ENCODE measurements at places on chromosomes 12 and 14.
A peak's percentile ranks its signal among the peaks of the same experiment; 100 is the strongest.

- DNase-seq, result no peak
Measured at GRCh38 chr14:93548102-93548843, 117.5 kb downstream of the UNC79 start.

- DNase-seq, result peak; percentile 10
Measured at GRCh38 chr12:48296586-48297282, 54.0 kb downstream of the ZNF641 start.

- peak; percentile 85 for DNase-seq
Measured at GRCh38 chr12:93785249-93786010, 108.3 kb downstream of the CRADD start.

GRCh38 chr14:93346926-93347721 is at the start of gene COX8C:
TSS of gene COX8C (plus strand) at chr14:93347182. CDS start at chr14:93347269, 87 bp downstream.
- DNase-seq, result no peak

GRCh38 chr12:31751085-31751484 is 22.3 kb upstream of the AMN1 start:
- no peak for DNase-seq

- no peak for DNase-seq
Measured at GRCh38 chr12:93050748-93051081, 121.6 kb upstream of the EEA1 start.

GRCh38 chr14:47662466-47662865 is 12.9 kb downstream of the MDGA2 start:
- no peak for DNase-seq

DNA sequence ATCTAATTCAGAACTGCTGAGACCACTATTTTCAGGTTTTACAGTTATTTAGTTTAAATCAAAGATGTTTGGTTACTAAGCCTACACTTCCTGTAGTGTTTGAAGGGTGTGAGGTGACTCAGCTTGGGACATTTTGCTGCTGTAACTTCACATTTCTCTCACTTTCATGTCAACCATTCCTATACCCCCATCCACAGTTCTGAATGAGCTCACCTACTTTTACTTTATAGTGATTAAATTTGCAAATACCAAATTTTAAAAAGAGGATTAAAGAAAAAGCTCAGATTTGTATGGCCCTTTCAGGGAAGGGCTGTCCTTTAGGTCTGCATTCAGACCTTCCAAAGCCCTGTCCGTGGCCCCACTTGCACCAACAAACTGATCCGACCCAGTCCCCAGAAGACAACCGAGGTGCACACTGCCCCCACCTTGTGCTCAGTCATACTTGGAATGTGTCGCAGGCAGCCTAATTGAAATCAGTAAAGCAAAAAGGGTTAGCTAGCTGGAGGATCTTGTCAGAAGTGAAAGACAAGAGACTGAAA is 174.4 kb downstream of the MON2 start:
- no peak for DNase-seq

DNA sequence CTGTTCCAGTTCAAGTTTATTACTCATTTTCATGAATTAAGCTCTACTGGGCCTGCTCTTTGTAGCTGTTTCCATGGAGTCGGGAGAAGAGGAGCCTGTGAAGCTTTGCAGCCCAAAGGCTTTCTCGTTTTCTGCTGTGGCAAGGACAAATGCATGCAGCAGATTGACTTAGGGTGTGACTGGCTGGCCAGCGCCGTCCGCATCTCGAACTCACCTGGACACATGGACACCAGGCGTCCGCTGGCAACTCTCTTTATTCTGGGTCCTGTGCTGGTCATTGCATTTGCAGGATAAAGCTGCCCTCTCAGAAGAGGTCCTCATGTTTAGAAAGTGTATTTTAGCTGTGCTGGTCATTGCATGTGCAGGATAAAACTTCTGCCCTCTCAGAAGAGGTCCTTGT is 350.4 kb downstream of the TMEM121 start:
- no peak for DNase-seq

- DNase-seq, result no peak
Measured at GRCh38 chr12:31470459-31470858, 120.5 kb downstream of the DENND5B start.

GRCh38 chr12:113071135-113072112 is 14.9 kb downstream of the DTX1 start:
- no peak for DNase-seq

DNA sequence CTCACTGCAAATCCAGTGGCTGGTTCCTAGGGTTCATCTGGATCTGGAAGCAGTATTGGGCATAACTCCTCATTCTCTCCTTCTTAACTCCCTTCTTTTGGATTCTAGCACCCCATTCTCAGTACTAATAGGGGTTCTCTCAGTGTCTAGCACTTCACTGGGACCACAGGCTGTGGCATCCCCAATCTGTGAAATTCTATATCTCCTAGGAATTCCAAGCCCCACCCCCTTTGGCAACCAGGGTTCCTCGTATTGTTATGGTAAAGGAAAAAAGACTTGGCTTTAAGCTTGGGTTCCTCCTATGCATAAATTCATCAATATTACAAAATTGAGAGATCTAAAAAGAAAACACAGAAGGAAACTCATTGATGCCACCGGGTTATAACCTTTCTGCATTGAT is 45.0 kb upstream of the FBXO21 start:
- DNase-seq, result no peak

GRCh38 chr12:60335745-60336144 is 739.9 kb downstream of the SLC16A7 start:
- DNase-seq, result no peak

DNA sequence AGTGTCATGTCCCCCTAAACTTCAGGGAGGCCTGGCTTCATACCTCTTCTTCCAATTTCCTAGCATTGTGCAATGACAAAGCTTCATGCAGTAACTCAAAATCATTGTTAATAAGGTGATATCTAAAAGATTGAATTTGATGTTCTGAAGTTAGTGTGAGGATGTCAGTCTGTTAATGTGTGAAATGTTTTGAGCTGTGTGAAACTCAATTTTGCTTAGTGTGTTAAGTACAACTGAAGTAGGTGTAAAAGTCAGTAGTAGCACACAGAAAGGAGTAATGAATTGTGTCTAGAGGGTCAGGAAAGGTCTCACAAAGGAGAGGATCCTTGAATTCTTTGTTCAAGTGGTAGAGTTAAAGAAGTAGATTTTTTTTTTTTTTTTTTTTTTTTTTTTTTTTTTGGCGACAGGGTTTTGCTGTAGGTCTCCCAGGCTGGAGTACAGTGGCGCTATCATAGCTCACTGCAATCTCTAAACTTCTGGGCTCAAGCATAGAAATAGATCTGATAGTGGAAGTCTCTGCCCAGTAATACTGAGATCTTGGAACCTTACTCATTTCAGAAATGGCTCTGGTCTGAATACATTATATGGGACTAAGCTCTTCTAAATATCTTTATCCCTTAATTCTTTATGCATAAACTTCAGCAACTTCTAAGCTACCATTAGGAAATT is 63.9 kb downstream of the FUT8 start:
- no peak for DNase-seq

DNA sequence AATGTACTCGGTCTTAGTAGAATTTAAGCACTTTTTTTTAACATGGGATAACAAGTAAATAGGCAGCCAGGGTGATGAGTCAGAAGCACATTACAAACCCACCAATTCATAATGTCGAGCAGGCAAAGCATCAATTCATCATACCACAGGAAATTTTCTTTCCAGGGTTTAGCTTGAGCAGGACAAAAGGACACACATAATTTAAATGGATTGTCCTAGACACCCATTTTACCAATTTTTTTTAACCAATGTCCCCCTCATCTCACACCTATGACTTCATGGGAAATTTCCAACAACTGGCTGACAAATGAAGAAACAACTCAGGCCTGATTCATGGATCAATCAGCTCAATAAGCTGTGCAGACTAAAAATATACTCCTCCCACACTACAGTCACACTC is 58.8 kb upstream of the FOXG1 start:
- no peak for DNase-seq

DNA sequence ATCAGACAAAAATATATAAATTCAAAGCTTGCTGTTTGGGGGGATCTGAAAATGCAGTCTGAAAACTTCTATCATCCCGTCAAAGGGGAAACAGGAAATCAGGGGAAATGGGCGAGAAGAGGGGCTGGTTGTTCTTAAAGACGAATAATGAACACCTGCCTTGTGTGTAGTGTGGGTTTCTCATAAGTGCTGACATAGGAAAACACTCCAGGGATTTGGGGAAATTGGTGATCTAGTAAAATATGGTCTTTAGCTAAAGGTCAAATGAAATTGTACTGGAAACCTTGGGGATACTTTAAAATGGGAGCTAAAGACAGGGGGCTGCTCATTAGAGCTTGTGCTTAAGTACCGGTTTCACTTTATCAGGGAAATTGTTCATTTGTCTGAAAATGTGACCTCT is 39.6 kb upstream of the PIK3C2G start:
- no peak for DNase-seq

GRCh38 chr12:115485503-115485902 is 792.0 kb downstream of the MED13L start:
- DNase-seq, result no peak

GRCh38 chr14:104681689-104682074 is 7.7 kb upstream of the INF2 start:
- peak; percentile 43 for DNase-seq

DNA sequence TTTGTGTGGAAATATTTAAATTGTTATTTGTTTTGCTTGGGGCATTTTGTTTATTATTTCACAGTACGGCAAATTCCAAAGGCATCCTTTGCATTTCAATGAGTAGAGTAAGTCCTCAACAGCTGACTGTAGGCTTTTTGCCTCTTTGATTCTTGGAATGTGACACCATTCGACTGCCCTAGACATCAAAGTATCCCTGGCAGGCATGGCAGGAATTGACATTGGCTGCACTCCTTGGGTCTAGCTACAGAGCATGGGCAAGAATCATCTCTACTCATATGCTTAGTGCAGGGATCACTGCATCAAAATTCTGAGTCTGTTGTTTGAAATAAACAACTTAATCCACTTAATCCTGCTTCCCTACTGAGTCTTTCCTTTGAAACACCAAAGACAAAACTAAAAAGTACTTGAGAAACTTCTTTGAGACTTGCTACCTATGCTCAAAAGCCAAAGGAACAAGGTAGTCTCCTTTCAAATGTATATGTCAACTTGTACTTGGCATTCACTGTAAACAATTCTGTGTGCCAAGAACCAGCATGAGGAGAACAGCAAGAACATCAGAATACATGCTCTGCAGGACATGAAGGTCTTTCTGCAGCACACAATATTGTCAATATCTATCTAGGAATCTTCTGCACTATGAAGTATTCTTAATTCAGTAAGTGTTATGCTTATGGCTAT is 1569.0 kb upstream of the FLRT2 start:
- no peak for DNase-seq

GRCh38 chr12:124302807-124303578 is 8.1 kb downstream of the RFLNA start:
- no peak for DNase-seq

- DNase-seq, result no peak
Measured at GRCh38 chr12:66497008-66497897, 181.6 kb downstream of the GRIP1 start.

- no peak for DNase-seq
Measured at GRCh38 chr14:26598672-26599131, 869 bp upstream of the NOVA1 start.

DNA sequence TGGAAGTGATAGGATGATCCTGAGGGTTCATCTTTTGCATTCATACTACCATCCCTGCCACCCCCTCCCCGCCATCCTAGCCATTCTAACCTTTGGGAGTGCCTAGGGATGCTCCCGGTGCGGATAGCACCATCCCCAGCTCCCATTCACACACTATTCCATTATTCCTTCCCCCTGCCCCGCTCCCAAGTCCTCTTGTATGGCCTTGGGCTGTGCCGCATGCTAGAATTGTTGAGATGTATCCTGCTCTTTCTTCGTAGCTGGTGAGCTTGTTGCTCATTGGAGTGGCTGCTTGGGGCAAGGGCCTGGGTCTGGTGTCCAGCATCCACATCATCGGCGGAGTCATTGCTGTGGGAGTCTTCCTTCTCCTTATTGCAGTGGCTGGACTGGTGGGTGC is 644 bp downstream of the TSPAN31 start:
- no peak for DNase-seq
